Glomerular endothelial cell (primary cell): ENCODE measurements at places on chromosomes 5 and 9.
A peak's percentile ranks its signal among the peaks of the same experiment; 100 is the strongest.

GRCh38 chr9:115263371-115264075 is 145.6 kb upstream of the TNC start:
- no peak for DNase-seq

DNA sequence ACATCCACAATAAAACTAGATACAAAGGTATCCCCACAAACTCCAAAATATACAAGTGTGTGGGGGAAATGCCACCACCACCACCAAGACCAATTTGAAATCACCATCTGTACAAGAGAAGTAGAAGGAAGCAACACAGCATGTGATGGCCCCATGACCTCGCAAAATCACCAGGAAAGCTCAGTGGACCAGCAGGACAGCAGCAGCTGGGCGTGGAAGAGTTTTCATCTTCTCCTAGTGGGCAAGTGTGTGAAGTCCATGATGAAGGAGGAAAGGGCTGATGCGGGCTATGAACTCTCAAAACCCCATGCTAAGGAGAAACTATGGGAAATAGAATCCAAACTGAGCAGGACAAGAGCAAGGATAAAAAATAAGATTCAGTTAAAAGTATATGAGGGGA is 58.1 kb downstream of the GOLPH3 start:
- DNase-seq = no peak

DNA sequence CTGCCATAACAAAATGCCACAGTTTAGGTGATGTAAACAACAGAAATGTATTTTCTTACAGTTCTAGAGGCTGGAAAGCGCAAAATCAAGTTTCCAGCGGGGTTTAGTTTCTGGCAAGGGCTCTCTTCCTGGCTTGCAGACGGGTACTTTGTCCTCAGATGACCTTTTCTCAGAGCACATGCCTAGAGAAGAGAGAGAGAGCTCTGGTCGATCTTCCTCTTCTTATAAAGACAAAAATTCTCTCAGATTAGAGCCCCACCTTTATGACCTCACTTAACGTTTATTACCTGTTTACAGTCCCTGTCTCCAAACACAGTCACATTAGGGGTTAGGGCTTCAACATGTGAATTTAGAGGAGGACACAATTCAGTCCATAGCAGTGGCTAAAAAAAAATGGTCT is 119.7 kb downstream of the CETN3 start:
- DNase-seq = no peak

DNA sequence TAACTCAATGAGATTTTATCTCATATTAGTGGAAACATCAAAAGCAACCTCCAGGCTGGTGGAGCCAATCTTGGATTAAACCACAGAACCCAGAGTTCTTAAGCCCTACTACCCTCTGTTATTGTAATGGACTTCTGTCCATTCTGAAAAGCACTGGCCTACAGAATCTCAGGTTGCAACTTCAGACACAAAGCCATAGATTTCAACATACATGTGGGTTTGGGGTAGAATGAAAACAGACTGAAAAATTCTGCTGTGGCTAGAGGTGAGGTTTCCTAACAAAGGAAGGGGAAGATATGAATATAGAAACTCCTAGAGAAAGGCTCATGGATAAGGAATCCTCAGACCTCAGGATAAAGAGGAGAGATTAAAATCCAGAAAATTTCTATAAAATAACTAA is 569.8 kb upstream of the RIOK2 start:
- DNase-seq = no peak

DNA sequence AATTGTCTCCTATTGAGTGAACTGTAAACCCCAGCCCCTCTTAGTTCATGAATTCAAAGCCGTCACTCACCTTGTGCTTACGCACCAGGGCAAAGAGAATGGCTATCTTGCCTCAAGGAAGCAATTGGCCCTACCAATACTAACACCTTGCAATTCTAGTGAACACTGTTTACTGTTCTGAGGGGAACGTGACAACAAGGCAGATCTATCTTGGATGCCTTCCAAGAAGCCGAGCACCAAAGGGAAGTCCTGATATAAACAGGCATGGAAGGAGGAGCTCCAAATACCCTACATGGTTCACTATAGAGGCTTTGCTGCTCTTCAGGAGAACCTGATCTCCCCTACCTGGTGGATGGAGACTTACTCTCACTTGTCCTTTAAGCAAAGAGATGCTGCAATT is 1.7 kb upstream of the PLPPR1 start:
- DNase-seq = no peak

GRCh38 chr5:156391139-156391538 is 64.2 kb downstream of the SGCD start:
- DNase-seq = no peak

DNA sequence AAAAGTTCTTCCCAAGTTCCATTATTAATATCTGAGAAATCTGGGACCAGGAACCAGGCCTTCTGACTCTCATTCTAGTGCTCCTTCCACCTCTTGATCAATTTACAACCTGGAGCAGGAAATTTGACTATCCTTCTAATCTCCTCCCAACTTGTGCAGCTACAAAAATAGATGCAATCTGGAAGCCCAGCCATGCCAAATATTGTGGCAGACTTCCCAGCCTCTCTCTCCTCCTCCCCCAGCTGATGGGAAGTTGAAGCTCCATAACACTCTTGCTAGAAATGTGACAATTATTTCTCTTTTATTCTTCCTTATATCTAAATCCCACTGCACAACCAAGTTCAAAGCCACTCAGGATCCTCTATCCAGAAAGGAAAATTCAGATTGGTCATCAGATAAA is 252.1 kb downstream of the SEC61B start:
- no peak for DNase-seq

DNA sequence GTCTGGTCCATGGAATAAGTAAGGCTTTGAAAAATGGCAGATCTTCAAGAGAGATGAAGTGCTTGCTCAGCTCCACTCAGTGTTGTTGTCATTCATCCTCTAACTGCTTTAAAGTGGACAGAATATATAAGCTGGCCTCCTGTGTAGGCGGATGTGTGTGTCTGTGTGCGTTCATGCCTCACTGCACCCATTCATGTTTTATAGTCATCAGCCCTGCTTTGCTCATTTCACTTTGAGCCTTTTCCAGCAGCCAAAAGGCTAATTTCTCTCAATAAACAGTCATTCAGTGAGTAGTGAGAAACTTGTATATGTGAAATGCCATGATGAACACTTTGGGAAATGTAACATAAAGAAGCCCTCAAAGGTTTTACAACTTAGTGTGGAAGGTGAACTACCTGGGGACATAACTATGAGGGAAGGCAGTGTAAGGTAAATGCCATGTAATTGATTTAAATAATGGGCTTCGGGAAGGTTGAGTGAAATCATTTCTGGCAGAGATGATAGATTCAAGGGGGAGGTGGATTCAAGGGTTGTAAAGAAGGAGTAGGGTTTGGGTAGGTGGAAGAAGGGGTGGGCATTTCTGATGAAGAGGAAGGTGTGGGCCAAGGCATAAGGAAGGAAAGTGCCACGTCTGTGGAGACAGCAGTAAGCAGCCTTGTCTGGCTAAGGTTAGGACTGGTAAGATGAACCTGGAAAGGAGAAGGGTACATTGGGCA is 15.7 kb downstream of the TTC23L start:
- no peak for DNase-seq

DNA sequence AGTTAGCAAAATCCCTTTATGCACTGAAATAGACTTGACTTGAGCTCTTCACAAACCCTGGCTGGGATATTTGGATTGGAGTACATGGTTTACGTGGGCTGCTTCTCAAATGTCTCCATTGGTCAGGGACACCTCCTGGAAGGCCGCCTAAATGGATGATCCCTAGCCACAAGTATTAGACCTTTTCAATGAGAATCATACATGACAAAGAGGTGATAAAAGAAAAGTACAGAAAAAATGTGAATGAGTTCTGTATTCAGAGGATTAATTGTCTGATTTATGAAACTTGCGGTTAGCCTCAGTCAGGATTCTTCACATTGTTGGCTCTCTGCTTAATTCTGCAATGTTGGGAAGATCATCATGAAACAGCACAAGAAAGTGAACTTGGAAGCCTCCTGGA is 752.8 kb upstream of the ADAMTS16 start:
- no peak for DNase-seq

DNA sequence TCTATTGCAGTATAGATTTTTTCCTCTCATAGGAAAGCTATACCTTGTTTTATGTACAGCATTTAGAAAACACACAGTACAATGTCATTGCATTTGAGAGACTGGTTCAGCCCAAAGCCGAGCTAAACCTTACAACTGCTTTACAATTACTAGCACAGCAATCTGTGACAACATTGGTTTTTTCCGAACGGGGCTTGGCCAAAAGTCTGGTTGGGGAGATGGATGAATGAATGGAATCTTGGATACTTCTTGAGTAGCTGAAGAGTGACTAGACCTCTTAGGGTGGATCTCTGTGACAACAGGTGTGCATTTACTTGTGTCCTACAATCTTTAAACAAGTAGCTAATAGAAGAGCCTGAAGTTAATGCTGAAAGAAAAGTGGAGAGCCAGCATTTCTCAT is 1.2 kb downstream of the SGCD start:
- DNase-seq = no peak

DNA sequence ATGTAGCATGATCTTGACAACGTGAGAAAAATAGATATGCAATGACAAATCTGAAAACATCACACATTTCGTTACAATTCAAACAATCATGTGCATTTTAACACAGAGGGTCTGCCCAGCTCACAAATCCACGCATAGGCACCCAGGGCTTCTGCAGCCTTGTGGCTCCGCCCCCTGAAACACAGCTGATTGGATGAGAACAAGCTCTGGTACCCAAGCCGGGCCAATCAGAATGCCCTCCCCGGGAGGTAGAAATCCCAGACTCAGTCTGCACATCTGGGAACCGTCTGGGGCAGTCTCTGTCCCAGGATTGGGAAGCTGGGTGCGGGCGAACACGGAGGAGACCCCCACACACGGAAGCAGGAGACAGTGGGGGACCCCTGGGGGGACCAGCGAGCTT is 137.5 kb downstream of the GAPVD1 start:
- no peak for DNase-seq

DNA sequence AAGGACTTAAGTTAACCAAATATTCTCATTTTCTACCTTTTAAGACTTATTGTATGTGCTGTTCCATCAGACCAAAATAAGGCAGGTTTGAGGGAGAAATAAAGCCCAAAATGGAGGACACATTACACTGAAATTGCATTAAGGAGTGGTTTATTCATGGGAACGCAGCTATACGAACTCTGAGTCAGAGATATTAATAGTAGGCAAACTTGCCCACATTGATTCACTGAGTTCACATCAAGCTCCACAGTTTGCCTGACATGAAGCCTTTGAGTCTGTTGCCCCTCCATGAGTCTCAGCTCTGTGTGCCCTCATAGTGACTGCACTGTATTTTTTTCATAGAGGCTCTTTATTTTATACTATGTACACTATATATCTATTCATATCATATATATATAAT is 135.0 kb upstream of the SNX2 start:
- DNase-seq = no peak

DNA sequence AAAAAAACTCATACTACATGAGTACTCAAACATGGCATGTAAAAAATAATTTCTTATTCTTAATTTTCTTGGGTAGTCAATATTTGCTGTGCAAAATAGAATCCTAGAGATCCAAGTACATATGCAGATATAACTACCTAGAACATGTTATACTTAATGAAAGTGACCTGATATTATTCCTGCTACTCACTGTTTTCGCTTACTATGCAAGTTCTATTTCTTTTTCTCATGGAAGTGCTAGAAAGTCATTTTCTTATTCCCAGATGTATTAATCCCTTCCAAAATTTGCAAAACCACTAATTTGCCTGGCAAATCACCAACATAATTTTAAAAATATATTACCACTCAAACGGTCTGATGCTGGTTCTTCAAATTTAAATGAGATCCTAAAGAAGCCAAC is 19.2 kb upstream of the PLAC8L1 start:
- no peak for DNase-seq

- peak; percentile 51 for DNase-seq
These were observed 214.3 kb downstream of the AGTPBP1 start for GRCh38 chr9:85527331-85528020.

DNA sequence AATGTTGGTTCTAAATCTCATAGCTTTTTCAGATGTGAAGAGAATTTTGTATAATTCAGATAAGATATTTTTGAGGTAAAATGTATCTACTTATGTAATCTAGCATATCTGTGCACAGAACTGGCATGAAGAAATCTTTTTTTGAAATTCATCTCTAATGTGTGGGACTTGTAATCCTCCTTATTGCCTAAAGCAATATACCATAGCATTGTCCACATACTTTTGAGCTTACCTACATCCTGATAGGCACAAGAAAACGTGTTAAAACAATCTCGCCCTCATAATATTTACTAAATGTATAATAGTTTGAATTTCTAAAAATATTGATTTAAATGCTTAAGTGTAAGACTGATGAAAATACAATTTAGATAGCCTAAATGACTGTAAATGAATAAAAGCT is 1686.5 kb upstream of the ACO1 start:
- no peak for DNase-seq

GRCh38 chr5:4188704-4189103 is 593.1 kb downstream of the IRX1 start:
- DNase-seq = no peak

DNA sequence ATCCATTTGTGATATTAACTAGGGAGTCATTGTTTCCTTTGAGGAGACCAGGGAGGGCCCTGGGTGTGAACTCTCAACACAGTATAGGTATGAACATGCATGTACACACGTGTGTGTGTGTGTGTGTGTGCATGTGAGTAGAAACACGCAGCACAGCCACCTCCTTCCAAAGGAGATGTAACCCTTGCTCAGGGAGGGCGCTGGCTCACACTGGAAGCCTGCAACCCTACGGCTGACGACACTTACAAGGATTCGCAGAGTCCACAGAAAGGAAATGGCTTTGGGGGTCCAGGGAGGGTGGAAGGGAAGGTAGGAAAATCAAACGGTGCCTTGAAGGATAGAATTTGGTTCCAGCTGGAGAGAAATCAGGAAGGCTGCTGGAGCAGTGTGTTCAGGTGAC is 21.9 kb downstream of the TRIP13 start:
- no peak for DNase-seq

DNA sequence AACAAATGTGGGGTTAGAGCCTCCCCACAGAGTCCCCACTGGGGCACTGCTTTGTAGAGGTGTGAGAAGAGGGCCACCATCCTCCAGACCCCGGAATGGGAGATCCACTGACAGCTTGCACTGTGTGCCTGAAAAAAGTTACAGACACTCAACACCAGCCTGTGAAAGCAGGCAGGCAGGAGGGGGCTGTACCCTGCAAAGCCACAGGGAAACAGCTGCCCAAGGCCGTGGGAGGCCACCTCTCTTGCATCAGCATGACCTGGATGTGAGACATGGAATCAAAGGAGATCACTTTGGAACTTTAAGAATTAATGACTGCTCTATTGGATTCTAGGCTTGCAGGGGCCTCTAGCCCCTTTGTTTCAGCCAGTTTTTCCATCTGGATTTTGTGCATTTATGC is 782.3 kb downstream of the BRINP1 start:
- no peak for DNase-seq

DNA sequence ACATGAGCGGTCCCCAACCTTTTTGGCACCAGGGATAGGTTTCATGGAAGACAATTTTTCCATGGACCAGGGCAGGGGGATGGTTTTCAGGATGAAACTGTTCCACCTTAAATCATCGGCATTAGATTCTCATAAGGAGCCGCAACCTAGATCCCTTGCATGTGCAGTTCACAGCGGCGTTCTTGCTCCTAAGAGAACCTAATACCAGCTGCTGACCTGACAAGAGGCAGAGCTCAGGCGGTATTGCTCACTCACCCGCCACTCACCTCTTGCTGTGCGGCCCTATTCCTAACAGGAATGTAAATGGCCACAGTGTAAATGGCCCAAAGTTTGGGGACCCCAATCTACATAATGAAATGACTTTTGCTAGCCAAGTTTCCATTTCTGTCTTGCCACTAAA is 3.1 kb upstream of the PLIN2 start:
- DNase-seq = no peak
